Omental fat pad (tissue), 4 donors: ENCODE measurements at places on chromosomes 2 and 18. TPM values are rescaled to one million over a fixed set of nuclear protein-coding genes. Genes with fewer than 3 reads are reported as not detected.

DNA sequence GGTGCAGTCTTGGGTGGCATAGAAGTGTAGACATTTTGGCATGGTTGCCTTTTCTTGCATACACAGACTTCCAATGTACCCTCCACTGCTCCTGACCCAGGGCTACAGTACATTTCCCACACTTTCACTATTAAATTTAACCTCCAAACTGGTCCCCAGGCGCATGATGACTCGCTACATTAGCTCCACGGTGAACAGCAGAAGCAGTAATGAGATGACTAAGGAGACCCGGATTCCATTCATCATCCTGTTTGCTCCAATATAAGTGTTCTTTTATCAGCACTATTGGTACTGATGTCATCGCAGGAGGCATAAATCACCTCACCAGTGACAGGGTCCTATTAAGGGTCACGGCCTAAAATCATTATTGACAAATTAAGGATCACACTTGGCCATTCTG, 316.5 kb downstream of the EN1 start:
- no peak for DNase-seq

DNA sequence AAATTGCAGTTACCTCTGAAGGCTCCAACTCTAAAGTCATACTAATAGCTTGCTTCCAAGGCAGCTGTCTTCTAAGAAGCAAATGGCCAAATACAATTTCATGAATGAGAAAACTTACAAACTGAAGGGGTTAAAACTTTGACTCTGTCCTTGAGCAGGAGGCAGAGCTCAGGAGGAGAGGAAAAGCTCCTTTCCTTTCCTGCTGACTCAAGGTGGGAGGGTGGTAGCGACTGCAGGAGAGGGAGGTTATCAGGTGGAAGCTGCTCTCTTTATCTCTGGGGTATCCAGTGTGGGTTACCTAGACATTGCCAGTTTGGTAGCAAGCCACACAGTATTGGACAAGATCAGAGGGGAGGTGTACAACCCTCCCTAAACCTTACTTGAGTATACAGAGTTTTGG, 2.7 kb upstream of the EFEMP1 start:
- no peak for DNase-seq

DNA sequence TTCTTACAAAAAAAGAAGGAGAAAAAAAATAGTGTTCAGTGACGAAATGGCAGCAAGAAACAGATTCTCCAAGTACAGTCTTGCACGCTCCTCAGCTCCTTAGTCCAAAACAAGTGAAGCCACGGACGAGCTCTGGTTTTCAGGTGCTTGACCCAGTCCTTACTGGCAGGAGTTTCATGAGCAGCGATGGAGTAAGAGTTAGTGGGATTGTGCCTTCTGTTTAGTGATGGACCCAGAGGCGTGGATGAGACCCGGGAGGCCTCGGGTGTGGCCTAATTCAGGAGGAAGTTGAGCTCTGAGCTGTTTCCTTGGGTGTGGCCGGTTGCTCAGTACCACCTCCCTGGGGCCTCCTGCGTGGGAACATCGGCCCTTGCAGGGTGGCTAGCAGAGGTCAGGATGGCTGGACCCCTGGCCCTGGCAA, 52.0 kb downstream of the KIF5C start:
- DNase-seq = no peak

DNA sequence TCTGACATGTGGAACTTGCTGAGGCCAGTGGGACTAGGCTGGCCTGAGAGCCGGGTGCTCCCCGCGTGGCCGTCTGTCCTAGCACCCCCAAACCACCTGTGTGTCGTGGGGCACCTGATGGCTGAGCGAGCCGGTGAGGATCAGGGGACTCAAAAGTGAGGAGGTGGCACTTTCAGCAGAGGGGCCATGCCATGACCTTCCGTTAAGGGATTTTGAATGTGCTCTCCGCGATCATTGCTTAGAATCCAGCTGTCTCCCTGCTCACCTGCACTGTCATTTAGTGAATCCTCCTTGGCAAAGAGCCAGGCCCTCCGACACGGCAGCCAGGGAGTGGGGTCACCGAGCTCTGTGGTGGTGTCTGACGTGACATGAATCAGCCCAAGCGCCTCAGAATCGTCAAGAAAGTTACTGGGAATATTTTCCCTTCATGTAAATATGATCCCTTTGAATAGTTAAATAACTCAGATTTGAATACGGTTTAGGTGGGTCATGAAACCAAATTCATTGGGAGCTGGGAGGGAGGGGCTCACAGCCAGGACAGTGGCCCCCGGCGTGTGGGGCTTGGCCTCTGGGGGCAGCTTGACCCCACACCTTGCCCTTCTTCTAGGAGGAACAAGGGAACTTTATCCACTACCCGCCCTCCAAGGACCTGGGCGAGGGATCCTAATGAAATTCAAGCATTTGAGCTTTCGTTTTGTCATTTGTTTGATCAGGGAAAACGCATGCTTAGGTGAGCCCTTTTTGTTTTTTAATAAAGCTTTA, 9.5 kb downstream of the NFATC1 start:
- DNase-seq = no peak

- DNase-seq = no peak
Observed at GRCh38 chr2:207772081-207772843, 2.6 kb upstream of the FZD5 start.

- DNase-seq = no peak
Observed at GRCh38 chr18:32732165-32732564, 40.7 kb downstream of the KLHL14 start.

- DNase-seq = no peak
Observed at GRCh38 chr2:6297238-6297637, 568.5 kb downstream of the CMPK2 start.

- no peak for DNase-seq
Observed at GRCh38 chr18:51028201-51028805, 1.7 kb upstream of the SMAD4 start.

DNA sequence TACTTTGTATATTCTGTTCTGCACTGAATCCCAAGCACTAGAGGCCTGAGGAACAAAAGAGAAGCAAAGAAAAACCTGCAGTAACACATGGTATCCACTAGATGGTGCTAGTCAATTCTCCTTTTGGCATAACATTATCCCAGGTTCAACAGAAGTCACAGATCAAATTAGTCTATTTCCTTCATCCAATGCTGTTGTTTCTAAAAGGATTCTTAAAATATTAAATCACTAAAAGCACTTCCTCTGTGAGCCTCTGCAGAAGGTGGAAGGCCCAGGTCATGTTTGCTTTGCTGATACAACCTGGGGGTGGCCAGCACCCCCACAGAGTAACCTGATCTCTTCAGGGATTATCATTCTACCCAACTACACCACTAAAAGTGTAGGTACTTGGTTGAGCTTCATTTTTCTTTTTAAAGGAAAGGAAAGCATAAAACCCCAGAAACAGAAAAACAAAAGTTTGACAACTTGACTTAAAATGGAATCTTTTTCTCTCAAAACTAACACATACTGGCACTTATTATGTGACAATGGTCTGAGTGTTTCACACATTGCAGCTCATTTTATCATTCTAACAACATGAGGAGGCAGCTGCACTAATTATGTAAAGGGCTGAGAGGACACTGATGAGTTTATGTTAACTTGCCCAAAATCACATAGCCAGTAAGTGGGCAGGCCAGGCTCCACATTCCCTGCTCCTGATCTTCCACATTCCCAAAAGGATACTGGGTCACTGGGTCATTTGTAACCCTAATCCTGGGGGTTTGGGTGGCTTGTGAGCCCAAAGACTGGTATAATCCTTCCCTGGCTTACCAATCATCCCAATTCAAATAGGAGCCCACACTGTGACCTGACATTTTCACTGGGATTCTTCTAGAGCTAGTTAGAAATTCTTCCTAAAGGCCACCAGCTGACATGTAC, 66.8 kb upstream of the DNER start:
- no peak for DNase-seq

DNA sequence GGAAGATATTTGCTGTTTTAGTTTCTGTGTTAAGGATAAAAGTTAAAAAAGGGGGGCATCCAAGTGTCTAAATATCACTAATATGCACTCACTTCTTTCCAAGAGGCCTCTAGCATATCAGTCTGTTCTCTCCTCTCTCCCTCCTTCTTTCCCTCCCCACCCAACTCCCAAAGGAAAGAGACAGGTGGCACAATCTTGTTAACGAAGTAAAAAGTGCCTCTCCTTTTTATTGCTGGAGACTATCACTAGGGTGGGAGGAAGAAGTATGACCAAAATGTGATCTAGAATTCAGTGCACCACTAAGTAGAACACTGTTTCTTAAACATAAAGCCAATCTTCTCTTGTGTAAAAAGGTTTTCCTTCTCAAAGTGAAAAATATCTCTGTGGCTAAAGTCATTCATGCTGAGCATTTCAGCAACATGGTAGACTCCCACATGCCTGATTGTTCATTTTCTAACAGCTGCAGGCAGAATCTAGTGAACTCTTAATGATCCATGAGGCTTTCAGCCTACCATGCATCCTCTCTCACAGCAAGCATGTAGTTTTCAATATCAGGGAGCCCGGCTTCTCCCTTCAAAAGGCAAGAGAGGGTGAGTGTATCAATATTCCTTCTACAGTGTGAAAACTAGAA, 39.5 kb downstream of the RNU4ATAC start:
- no peak for DNase-seq

GRCh38 chr18:54983041-54983686, 23.9 kb upstream of the CCDC68 start:
- DNase-seq = no peak

DNA sequence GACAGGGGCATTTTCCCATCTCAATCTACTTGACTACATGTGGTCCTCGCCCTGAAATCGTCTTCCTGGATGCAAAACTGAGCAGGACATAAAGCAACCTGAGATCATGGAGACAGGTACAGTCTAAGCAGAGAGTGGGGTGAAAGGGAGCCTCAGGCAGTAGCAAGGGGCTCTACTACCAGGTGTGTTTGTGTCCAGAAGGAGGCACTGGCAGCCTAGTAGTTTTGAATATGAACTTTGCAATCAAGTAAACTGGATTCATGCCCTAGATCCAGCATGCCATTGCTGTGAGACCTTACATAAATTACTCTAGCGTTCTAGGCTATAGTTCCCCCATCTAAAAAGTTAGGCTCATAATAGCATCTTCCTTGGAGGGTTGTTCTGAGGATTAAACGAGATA, 147.4 kb downstream of the TXNL1 start:
- no peak for DNase-seq

The RNF25 gene
- 20.4 TPM for total RNA-seq

The MYOM1 gene
- 2.6 TPM for total RNA-seq

The PJVK gene
- total RNA-seq = 2.8 TPM

The KCNJ13 gene
- not detected for total RNA-seq
